ENCODE measurements at places on chromosomes 5 and 9.

DNA sequence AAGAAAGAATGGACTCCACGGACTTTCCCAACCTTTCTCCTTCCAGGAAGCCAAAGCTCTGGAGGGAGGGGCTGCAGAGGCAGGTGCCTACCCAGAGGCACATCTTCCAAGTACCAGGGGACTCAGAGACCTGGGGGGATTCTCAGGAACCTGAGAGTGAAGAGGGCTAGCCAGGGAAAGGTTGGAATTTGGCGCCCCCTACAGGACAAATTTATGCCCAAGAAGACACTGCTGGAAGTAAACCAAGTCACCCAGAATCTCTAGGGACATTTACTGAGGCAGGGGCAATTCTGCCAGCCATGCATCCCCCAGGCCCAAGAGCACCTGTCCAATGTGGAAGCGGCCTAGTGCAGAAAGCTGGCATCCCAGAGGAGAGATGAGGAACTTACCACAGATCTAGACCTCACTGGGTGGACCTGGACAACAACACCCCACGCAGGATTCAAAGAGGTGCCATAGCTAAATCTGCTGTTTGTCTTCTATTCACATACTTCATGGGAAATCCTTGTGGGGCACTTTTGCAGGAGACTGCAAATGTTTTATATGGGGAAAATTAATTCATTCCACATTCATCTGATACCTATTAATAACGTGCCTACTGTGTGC lies 25.9 kb upstream of the IDNK start:
- peak; percentile 7 for DNase-seq

GRCh38 chr9:128702445-128702948 lies at the start of gene PKN3:
Gene PKN3, plus strand, starts transcription at chr9:128702503. Its CDS starts 413 bp downstream, at chr9:128702916.
- peak; percentile 60 for DNase-seq

GRCh38 chr5:112109331-112110007 lies 309.6 kb downstream of the EPB41L4A start:
- peak; percentile 34 for DNase-seq

- no peak for DNase-seq
Observed at GRCh38 chr5:36418152-36418979, 116.7 kb upstream of the RANBP3L start.

GRCh38 chr9:112061152-112061740 lies 113.9 kb downstream of the SUSD1 start:
- peak; percentile 95 for DNase-seq

DNA sequence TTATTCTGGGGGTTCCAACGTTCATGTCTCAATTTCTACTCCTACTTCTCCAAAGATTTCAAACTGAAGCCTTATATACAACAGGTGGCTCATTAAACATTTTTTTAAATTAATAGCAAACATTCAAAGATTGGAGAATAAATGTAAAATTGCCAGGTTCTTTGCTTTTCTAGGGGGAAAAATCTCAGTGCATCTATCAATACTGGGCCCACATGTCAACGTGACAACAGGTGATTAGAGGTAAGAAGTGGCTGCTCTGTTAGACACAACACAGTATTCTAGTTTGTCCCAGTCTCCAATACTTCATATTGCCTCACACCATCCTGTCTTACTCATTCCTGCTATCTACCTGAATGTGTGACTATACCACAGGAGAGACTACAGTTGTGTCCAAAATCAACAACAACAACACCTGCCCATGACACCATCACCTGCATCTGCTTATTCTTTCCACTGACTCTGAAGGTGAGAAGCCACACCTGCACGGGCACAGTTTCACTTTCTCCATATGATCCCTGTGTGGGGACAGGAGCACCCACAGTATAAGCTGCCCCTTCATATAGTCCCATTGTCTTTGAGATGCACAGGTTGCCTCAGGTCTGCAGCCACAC lies 110.2 kb downstream of the LHFPL2 start:
- no peak for DNase-seq
